Stimulated activated CD8-positive, alpha-beta memory T cell treated with anti-CD3 and anti-CD28 coated beads, Interleukin-7, amount 100 ng/mL, for 24 hours (primary cell): ENCODE measurements at places on chromosomes 5 and 9.
A peak's percentile ranks its signal among the peaks of the same experiment; 100 is the strongest.

DNA sequence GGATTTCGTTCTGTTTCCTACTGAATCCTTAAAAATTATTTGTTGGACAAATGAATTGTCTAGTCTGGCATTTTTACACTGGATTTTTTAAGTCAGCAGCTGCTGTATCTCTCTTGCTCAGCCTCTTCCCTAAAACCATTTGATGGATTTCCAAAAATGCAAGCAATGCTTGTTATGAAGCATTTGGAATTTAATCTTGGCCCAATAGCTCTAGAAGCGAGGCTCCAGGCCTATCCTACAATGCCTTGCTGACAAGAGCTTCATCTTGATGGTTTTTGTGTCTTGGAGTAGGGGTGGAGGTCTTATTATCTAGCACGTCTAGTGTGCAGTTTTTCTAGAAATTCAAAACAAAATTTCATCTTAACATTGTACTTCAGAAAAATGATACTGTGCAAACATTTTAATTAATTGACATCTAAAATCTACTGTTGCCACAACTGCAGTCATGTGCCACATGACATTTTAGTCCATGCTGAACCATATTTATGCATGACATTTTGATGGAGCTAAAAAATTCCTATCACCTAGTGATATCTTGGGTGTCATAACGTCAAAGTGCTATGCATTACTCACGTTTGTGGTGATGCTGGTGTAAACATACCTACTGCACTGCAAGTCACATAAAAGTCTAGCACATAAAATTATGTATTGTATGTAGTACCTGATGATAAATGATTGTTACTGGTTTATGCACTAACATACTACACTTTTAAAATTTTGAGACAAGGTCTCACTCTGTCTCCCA, 5.9 kb upstream of the RAD23B start:
- no peak for DNase-seq

- DNase-seq = no peak
Measured at GRCh38 chr9:115999498-115999897, 154.1 kb upstream of the PAPPA start.

GRCh38 chr5:66170195-66170919, 26.3 kb downstream of the SREK1 start:
- DNase-seq = no peak

DNA sequence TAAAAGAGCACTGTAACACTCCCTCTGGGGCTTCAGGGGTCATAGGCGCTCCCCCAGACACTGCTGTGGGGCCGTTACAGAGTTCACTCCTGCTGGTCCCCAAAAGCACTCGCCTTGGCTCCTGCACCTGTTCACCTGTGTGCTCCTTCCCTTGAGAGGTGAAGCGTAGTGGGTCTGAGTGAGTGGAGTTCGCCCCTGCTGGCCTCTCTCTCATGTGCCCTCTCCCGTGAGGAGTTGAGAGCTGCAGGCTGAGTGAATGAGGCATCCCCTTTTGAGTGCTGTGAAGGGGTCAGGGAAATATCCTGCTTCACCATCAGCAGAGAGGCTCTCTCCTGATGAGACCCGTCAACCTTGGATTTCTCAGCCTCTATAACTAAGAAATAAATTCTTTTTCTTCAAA, 134.6 kb upstream of the TUT7 start:
- DNase-seq = no peak

DNA sequence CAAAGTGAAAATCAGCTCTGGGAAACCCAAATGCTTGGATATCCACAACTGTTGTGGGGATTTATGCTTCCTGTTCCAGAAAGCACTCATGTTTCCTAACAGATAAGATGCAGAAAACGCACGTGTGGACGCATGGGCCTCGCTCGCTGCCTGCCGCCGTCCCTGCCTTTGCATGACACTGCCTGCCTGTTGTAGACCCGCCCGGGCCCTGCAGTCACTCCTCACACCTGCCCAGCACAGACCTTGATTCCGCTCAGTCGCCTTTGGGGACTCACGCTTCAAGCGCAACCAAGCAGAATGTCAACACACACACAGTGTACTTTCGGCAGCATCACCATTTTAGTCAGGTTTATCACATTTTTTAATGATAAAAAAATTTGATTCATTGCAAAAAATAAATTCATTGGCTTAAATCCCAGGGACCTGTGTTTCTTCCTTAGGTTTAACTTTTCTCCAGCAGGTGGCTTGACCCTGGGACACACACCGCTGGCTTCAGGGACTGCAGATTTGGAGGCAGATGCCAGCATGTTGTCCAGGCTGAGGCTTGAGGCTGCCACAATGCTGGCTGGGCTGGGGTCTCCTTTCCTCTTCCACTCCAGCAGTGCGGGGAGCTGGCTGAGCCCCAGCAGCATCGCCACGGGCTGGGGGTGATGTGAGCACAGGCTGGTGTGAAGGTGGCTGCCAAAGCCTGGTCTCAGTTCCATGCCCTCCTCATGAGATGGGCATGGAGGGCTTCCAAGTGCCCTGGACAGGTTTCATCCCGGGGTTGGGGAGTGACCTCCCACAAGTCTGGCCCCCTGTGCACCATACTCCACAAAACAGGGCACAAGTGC, 416.9 kb upstream of the IRX4 start:
- DNase-seq = no peak

GRCh38 chr5:50667023-50667652, 701 bp downstream of the PARP8 start:
- DNase-seq = peak; percentile 20

- no peak for DNase-seq
Measured at GRCh38 chr9:38687992-38688391, 31.9 kb downstream of the FAM240B start.

DNA sequence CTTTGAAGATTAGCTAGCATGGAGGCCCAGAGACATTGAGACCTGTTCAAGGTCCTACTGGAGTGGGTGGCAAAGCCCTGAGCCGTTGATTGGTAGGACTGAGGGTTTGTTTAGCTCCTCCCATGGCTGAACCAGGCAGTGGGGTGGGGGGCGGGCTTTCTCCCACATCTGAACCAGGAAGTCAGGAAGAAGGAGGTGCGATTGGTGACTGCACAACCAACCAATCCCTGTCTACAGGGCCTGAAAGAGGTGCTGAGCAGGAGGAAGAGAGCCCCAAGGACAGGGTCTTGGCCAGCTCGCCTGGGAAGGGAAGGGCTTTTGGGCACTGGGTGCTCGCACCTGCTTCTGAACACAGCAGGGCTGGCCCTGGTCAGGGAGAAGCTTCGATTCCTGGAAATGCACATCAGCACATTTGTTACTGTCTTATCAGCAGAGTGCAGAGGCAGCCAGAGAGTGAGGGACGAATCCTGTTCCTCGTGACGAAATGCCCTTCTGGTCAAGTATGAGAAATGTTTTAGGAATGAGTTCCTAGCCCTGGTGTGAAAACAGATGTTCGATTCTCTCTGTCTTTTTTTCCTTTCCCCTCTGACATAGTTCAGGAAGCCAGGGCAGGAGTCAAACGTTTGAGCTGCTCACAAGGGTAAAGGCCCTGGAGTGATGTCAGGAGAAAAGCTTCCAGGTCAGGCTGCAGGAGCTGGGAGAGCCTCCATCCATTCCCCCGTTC, 294.8 kb upstream of the KLF4 start:
- DNase-seq = no peak

- DNase-seq = no peak
Measured at GRCh38 chr9:86977205-86977835, 30.0 kb upstream of the GAS1 start.

GRCh38 chr5:146849694-146850303, 28.8 kb downstream of the PPP2R2B start:
- no peak for DNase-seq

DNA sequence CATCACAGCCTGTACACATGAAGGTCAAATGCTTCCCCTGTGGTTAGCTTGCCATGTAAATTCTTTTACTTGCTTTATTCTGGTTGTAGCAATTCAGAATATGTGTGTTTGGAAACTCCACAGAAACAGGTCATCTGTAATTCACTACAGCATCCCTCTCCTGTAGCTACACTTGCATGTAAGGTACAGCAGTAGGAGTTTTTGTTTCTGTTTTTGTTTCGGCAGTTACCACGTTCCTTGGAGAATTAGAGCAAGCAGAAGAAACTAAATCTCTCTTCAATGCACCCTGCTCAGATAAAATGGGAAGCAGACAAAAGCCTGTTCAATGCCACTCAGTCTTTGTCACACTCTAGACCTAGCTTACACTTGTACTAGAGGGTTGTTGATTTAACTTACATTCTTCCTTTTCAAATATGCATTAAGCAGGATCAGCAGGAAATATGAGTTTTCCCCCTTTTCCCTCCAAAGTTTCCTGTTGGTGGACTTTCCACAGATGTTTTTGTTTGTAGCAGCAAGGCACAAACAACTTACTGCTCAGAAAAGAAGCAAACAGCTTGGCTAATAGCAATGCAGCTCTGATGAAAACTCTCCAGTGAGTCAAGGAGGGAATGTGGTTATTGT, 80.9 kb downstream of the YIPF5 start:
- DNase-seq = no peak

- no peak for DNase-seq
Measured at GRCh38 chr5:78511121-78511906, 137.3 kb downstream of the LHFPL2 start.
